Activated naive CD4-positive, alpha-beta T cell treated with anti-CD3 and anti-CD28 coated beads, Interleukin-2, amount 50 U/mL, for 72 hours (primary cell): ENCODE measurements at places on chromosomes 6 and 20.
A peak's percentile ranks its signal among the peaks of the same experiment; 100 is the strongest.

DNA sequence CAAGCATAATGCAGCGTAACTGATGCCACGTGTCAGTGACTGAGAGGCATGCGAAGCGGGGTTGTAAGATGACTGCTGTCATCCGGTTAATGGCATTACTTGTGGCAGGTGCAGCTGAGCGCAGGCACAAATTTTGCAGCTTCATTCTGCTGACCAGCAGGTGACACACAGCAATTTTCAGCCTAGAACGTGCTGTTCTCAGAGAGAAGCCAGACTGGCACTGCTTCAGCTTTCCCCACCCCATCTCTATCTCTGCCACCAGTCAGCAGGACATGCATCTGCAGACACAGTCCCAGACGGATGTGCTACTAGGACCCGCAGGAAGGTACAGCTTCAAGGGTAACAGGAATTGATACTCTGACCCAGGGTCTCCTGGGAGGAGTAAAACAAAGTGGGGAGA lies 221.8 kb downstream of the KIF16B start:
- DNase-seq = no peak

GRCh38 chr6:7532821-7533220 lies 8.7 kb upstream of the DSP start:
- no peak for DNase-seq

- DNase-seq = no peak
Observed at GRCh38 chr20:8740265-8740664, 328.6 kb upstream of the PLCB4 start.

GRCh38 chr6:63537959-63538300 lies 34.4 kb upstream of the LOC128125822 start:
- DNase-seq = no peak

GRCh38 chr6:56214041-56214702 lies 33.2 kb downstream of the COL21A1 start:
- DNase-seq = no peak

DNA sequence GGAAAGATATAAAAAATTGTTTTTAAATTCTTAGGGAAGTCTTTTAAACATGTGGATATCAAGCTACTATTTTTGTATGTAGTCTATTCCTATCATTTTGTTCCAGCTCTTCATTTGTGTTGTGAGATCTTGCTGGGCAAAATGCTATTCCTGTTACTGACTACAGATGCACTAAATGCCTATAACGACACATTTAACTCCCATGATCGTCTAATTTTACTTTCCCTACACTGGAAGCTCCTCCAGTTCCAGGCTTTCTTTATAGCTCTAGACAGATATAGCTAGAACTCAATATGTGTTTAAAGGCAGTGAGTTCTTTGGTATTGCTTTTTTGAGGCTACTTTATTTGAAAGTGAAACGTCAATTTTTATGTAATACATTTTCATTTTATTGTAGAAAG lies 971.5 kb upstream of the CITED2 start:
- DNase-seq = no peak

GRCh38 chr20:42309050-42309449 lies 690.9 kb upstream of the CHD6 start:
- DNase-seq = no peak

GRCh38 chr6:124433387-124434160 lies 528.7 kb upstream of the RNF217 start:
- no peak for DNase-seq

DNA sequence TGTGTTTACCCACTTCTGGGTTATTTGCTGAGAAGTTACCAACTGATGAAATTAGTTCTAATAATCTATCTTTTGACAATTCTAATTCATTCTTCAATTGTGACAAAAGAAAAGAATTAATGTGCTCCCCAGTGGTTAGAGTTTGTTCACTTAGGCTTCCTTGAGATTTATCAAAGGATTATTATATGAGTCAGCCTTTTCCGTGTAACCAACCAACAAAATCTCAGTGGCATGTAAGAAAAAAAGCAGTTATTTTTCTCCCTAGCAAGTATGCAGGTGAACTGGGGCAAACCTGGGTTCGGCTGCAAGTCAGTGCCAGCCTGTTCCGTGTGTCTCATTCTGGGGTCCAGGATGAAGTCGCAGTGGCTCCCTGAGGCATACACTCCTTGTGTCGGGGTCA lies 28.8 kb upstream of the HIVEP1 start:
- DNase-seq = no peak

GRCh38 chr6:3009930-3010329 lies 10.2 kb downstream of the NQO2 start:
- DNase-seq = no peak

DNA sequence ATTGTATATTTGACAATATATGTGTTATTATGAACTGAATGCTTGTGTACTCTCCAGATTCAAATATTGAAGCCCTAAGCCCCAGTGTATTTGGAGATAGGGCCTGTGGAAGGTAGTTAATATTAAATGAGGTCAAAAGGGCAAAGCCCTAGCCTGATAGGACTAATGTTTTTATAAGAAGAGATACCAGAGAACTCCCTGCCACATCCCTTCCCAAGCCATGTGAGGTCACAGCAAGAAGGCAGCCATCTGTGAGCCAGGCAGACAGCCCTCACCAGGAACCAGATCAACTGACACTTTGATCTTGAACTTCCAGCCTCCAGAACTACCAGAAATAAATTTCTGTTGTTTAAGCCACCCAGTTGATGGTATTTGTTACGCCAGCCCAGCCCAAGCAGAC lies 36.4 kb upstream of the FBXL4 start:
- DNase-seq = no peak

DNA sequence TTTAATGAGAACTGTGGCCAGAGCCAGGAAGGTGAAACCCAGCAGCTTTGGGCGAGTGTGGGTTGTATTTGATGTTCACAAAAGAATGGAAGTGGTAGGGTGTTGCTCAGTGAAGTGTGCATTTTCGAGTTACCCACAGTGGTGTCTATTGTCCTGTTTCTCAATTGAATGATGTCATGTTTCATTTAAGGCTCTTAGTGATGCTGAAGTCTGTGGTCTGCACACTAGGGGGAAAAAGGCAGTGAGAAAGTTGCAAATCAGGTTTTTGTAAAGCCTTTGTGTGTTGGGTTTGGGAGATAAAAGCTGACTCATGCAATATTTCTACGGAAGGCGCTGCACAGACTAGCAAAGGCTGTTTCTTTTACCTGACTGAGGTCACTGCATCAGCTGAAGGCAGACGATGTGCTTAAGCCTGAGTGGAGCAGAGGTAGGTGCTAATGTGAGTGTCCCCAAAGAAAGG lies 121.1 kb downstream of the PLEKHG1 start:
- no peak for DNase-seq

DNA sequence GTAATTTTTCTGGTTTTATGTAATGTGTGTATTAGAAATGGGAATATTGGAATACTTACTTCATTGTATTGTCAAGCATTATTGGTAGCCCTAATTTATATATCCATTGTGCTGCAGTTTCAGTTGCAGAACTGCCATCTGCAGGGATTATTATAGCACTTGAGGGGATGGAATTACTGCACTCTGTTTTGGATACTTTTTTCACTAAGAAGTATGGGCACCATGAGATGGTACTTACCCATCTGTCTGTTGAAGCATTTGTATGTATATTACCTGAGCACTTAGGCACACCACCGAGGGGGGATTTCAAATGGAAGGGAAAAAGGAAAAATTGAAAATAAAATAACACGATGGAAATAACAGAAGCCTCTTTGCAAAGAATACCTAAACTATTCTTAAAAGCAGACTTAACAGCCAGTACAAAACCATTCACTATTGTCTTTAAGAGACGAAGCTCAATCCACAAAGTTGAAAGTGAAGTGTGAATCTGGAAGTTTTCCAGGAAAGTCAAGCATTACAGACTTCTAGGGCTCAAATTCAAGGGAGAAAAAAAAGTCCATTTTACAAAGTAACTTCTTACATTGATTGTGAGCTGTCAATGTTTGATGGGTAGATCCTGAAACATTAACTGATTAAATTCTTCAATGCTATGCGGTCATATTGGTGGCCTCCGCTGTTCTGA lies 318.7 kb downstream of the SOX4 start:
- DNase-seq = no peak

GRCh38 chr6:132341646-132342045 lies 59.6 kb downstream of the MOXD1 start:
- no peak for DNase-seq

- DNase-seq = no peak
Observed at GRCh38 chr6:4723383-4723782, 52.8 kb upstream of the CDYL start.

DNA sequence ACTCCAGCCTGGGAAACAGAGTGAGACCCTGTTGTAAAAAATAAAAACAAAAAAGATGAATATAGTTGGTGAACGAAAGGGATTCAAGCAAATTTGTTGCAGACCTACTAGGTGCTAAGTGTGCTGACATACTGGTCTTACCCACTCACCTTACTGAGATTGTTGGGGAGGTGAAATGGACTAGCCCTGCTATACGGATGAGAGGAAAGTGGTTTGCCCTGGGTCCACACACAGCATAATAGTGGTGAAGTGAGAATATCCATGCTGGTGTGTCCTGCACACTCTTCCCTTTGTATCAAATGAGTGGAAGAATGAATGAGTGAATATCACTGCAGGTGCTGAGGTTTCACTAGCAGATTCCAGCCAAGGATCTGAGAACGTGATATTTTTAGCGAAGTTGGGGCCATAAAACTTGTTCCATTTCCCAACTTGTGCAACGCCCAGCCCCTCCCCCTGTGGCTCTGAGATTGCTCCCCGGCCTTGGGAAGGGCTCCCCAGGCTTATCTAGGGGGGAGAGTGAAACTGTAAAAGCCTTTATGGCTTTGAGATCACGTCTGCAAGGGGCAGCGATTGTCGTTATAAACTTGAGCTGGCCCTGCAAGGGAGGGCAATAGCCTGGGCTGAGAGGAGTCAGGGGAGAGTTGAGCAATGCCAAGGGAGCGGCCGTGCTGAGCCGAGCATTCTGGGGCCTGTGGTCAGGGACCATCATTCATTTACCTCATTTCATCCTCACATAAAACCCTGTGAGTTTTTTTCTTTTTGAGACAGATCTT lies 33.2 kb upstream of the TTPAL start:
- no peak for DNase-seq

GRCh38 chr6:154606457-154606856 lies 96.0 kb upstream of the CNKSR3 start:
- peak; percentile 78 for DNase-seq

DNA sequence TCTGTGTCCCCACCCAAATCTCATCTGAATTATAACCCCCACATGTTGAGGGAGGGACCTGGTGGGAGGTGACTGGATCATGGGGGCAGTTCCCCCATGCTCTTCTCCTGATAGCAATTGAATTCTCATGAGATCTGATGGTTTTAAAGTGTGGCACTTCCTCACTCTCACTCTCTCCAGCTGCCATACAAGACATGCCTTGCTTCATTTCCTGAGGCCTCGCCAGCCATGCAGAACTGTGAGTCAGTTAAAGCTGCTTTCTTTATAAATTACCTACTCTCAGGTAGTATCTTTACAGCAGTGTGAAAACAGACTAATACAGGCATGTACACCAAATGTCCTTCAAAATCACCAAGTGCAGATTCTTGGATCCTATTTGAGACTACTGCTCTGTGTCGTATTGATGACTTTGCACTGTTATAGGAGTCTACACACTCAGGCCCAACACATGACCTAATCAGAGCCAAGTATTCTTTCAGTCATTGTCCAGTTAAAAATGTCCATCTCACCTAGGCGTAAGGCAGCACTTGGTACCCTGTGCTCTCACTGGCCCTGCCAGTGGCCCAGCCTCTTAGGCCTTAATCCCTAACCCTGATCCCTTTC lies 52.8 kb upstream of the UST start:
- no peak for DNase-seq
